Hematopoietic multipotent progenitor cell treated with erythropoietin and hydrocortisone succinate and interleukin-3 and kit ligand, for 17 days (in vitro differentiated cells): ENCODE measurements at places on chromosomes 12 and 14.

- DNase-seq = peak; percentile 45
Measured at GRCh38 chr12:89648211-89648930, 60.3 kb downstream of the ATP2B1 start.

DNA sequence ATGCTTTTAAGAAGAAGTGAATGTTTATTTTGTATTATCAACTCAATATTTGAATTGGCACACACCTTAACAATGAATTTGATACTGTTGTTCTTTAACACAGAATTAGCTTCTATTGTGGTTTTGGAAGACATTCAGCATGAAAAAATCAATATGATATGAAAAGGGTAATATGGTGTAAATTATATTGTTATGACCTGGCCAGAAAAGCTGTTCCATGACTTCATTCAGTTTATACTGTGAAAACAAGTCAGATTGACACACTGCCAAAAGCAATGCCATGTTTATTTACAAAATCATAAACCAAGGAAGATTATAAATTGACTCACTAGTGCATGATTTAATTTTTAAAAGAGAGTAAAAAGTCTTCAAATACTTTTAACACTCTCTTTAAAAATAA lies 851.4 kb upstream of the SEL1L start:
- no peak for DNase-seq

DNA sequence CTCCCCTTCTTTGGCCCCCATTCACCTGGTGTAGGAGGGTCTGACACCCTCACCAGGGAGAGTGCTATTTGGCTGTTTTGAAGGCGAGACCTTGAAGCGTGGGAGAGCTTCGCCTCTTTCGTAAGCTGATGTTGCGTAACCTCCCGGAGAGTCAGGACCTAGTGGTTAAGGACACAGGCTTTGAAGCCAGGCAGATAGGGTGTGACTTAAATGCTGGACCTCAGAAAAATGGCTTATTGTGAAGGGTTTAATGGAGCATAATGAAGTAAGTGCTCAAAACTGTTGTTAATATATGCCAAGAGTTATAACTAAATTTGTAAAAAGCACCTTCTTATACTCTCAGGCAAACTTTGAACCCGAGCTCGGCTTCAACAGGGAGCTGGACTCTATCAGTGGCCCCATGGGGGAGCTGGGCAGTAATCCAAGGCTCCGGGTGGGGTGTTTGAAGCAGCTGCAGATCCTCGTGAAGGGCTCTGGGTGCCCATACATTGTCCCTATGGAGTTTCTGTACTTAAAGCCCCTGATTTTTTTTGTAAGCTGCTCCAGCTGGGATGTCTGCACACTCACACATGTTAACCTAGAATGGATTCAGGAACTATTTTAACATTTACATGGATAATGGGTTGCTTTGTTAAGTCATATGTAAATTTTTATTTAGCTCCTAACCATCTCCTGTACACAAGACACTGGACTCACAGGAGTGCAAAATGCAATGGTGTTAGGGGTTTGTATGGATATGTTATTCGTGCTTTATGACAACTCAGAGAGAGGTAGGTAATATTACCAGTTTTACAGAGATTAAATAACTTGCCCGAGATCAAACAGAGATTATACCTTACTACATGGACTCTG lies 26.0 kb downstream of the PPFIBP1 start:
- no peak for DNase-seq

DNA sequence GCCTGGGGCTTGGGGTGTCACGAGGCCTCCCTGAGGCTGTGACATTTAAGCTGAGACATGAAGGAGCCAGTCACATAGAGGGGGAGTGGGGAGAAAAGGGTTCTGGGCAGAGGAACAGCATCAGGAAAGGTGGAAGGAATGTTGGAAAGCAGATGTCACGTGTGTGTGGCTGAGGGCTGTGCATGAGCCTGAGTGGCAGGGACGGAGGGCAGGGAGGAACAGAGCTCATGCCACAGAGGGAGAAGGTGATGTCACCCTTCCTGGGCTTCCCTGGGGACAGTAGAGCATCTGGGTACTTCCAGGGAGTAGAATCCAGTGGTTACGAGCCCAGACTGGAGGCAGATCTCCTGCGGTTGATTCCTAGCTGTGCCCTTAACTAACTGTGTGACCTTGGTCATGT lies 32.0 kb upstream of the JDP2 start:
- DNase-seq = no peak

DNA sequence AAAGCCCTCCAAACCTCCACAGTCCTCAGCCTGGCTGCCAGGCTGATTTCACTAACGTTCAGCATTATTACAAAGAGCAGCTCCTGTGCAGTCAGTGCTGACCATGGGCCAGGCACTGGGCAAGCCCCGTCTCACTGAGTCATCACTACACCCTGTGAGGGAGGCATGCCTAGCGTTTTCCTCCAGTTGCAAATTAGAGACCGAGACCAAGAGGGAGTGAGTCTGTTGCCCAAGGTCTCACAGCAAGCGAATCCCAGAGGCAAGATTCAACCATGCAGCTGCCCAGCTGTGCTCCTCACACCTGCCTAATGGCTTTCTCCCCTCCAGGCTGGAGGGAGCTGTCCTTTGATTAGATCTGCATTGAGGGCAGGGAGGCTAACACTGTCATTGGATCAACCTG lies 229.3 kb upstream of the LHX5 start:
- no peak for DNase-seq

GRCh38 chr14:31986405-31986804 lies 90.7 kb upstream of the ARHGAP5 start:
- no peak for DNase-seq
